Activated T-cell treated with anti-CD3 and anti-CD28 coated beads, Interleukin-2, amount 50 U/mL, for 72 hours (primary cell): ENCODE measurements at places on chromosomes 7 and 10.
A peak's percentile ranks its signal among the peaks of the same experiment; 100 is the strongest.

GRCh38 chr10:99693933-99694583 is 34.7 kb downstream of the ENTPD7 start:
- DNase-seq = no peak

DNA sequence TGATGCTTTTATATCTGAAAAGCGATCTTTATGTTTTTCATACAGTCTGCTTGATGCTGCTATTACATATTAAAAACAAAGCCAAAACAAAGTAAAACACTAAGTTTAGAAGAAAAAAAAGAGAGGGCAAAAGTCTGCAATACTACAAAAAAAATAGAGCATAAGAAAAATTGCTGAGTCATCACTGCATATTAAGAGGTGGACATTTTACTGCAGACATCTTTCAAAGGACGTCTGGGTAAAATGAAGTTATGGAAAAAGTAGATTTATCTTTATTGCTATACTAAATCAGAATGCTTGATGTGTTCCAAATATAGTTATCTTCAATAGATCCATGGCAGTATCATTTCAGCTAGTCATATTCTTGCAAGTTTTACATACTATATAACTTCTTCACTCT is 172.0 kb downstream of the MAGI2 start:
- DNase-seq = no peak

GRCh38 chr7:50793120-50793946 is 10.6 kb upstream of the GRB10 start:
- DNase-seq = peak; percentile 36

DNA sequence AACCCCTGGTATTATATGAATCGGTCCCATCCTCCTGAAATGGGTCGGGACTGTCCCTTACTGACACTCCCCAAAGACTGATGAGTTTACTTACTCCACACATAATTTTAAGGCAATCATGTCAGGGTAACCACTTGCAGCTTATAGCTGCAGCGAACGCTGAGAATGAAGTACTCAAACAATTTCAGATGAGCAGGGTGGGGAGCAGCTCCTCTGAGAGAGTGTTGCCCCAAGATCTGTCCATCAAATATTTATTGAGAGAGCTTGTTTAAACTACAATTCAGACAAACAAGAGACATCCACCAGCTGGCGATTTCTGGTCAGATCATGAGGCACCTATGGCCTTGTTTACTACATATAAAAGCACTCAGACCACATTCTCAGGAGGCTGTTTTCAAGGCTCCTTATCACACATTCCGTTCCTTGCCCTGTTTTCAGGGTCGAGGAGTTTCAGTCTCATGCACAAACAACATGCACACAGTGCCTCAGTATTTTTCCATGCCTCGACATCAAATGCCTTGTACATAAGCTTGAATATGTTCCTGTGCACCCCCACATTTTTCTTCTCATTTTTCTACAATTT is 80.1 kb downstream of the THSD7A start:
- no peak for DNase-seq

- no peak for DNase-seq
Measured at GRCh38 chr7:144048648-144049047, at the start of gene OR2A5. OR2A5 (plus strand) TSS chr7:144048948; CDS start chr7:144050402, 1,454 bp downstream.

DNA sequence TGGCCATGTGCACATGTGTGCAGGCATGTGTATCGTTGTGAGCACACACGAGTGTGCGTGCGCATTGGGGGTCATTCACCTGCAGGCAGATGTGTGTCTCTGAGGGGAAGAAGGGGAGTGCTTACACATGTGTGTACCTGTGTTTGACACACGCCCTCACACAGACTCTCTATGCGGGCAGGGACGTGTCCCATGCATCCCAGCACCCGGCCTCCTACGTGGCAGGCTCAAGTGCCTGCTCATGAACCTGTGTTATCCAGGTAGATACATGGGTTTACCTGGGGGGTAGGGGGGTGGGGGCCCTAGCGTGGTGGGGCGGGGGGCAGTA is 18.6 kb downstream of the KCP start:
- no peak for DNase-seq

DNA sequence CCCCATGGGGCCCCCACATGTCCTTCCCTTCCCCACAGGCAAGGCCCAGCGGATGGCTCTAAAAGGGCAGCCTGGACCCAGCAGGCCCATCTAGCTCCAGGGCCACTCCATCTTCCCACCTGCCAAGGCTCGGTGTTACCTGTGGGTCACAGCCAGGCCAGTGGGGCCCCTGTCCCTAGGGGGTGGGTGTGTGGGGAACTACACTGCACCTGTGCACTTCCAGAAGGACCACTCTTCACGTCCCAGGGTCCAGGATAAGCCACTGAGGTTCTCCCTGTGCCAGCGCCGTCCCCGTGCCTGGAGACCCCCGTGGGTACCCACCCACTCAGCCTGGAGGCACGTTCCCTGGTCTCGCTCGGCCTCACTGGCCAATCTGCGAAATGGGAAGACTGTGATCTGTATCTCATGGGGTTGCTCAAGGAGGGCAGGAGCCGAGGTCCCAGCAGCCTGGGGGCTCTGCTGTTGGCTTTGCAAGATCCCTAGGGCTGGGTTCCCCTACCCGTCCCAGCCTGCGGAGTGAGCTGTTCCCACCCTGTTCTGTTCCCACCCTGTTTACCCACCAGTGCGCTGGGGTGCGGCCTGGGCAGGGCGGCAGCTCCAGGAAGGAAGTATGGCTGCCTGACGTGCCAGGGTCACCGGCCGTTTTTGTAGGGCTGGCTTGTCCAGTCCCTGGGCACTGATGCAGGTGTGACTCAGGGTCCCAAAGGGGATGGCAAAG is 4.6 kb downstream of the PWWP2B start:
- DNase-seq = no peak

DNA sequence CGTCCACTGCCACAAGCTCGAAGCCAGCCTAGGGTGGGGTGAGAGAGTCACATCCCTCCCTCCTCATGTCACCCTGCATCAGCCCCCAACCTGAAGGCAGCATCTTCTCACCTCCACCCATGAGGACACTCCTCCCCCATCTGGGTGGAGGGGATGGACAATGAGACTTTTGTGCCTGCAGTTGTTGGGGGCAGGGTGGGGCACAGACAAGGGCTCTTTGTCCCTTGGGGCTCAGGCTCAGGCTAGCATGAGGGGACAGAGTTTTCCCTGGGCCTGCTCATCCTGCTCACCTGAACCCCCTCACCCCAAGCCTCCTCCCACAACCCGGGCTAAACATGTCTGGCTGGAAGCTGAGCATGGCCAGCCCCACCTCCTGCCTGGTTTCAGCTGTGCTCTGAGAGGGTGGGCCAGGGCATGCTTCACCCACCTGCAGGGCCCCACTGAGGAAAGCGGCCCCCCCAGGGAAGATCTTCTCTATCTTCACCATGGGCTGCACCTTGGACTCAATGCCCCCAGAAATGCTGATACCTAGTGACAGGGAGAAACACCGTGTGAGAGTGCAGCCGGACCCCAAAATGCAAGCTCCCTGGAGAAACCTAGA is 9.3 kb downstream of the LZTS2 start:
- DNase-seq = no peak
